Urinary bladder (tissue), 4 donors: ENCODE measurements at places on chromosomes 7 and 10. TPM values are rescaled to one million over a fixed set of nuclear protein-coding genes. Genes with fewer than 3 reads are reported as not detected.

OLAH gene
- total RNA-seq: not detected

THSD7A gene
- total RNA-seq: 30.8 TPM

HOXA7 gene
- 3.7 TPM for total RNA-seq

IRF5 gene
- 5.3 TPM for total RNA-seq

ANLN gene
- total RNA-seq: 66.0 TPM

- DNase-seq: no peak
Measured at GRCh38 chr7:75649462-75649861, 89.3 kb downstream of the HIP1 start.

DNA sequence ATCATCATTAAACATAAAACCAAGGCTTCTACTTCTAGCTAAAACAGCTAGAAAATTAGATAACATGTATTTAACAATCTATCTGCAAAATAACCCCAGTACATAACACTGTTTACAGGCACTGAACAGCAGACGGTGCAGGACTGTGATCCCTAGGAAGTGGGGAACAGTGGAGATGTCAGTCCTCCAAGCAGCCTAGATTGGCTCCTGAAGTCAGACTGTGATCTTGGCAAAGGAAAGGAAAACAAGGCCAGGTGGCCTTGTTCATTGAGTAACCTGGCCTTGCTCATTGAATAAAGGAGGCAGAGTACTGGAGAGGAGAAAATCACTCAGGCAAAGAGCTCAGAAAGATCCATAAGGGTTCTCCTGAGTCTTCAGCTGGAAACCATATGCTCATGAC is 77.7 kb upstream of the DIP2C start:
- no peak for DNase-seq

DNA sequence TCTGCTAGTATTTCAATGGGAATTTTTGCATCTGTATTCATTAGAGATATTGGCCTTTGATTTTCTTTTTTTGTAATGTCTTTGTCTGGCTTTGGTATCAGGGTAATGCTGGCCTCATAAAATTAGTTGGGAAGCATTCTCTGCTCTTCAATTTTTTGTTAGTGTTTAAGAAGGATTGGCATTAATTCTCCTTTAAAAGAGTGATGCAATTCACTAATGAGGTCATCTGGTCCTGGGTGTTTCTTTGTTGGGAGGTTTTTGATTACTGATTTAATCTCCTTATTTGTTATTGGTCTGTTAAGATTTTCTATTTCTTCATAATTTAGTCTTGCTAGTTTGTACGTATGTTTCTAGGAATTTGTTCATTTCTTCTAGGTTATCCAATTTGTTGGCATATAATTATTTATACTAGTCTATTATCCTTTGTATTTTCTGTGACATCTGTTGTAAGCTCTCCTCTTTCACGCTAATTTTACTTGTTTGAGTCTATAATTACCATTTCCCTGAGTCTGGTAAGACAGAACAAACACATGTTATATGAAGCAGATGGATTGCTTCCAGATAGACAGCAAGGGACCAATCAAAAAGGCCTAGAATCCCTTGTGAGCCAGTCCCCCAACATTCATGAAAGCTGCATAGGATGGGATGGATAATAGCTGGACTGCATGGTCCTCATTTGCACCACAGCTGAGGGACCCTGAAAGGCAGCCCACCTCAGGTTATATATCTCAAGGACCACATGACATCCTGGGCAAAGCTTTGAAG is 54.4 kb downstream of the MTPAP start:
- no peak for DNase-seq

DNA sequence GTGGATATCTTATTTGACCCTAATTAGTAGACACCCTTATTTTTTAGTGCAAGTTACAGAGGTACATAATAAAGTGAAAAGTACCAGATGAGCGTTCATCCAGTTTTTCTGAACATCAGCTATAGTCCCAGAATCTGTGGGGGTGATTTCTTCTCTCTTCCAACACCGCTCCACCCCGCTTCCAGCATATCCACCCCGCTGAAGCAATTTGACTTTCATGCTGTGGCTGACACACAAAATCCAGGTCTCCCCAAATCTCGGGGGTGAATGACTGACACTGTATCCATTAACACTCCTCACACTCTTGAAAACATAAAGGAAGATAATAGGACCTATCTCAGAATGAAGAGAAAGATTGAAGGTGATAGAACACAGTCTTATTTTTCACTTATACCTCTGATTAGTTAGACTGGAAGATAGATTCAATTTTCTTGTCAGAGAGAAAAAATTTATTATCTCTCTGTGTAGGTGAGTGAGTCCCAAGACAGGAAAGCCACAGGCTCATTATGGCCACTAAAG is 143.4 kb downstream of the ANLN start:
- no peak for DNase-seq

DNA sequence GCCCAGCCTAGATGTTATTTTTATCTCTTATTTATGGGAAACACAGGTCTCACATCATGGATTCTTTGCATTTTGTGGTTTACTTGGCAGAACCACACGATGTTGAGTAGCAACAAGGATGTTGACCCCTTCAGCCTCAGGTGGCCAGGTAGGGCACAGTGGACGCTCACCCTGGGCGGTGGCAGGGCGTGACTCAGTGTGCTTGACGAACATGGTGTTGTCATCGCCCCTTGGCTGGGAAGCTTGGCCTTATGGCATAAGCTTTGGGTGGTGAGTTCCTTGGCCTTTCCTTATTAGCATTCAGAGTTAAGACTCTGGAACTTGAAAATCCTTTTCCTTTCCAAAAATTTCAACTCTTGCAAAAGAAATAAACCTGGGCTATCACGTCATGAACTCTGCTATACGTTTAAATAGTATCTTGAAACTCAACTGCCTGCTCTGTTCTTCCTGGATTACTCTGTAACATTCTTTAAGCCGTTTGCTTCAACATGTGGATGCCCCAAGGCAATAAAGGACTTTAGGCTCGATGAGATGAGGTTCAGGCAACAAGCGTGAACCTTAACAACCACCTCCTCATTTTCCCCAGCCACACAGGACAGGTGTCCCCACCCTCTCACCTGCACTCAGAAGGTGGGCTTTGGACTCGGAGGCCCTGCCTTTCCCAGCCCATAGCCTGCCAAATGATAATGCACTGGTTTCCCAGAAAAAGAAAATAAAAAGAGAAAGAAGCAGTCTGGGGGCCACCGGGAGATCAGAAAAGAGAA is 22.5 kb upstream of the ECHDC3 start:
- no peak for DNase-seq

- DNase-seq: no peak
Measured at GRCh38 chr7:1768832-1769231, 98.8 kb downstream of the ELFN1 start.

GRCh38 chr10:124886610-124887009 is 55.3 kb upstream of the ZRANB1 start:
- DNase-seq: no peak

- DNase-seq: no peak
Measured at GRCh38 chr10:31136930-31137885, 105.5 kb upstream of the ZNF438 start.

- no peak for DNase-seq
Measured at GRCh38 chr10:79084012-79084971, 15.5 kb downstream of the ZMIZ1 start.

- DNase-seq: no peak
Measured at GRCh38 chr10:78960316-78960800, 108.4 kb upstream of the ZMIZ1 start.

DNA sequence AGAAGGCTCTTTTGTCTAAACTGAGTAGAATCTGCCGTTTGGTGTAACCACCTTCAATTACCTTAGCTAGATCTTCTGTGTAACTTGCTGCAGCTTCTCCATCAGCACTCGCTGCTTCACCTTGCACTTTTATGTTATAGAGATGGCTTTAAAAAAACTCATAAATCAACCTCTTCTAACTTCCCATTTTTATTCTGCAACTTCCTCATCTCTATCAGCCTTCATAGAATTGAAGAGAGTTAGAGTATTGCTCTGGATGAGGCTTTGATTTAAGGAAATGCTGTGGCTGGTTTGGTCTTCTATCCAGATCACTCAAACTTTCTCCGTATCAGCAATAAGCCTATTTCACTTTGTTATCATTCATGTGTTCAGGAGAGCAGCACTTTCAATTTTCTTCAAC is 1131.9 kb upstream of the CELF2 start:
- DNase-seq: no peak

- DNase-seq: no peak
Measured at GRCh38 chr10:3761021-3761686, 23.9 kb downstream of the KLF6 start.

- no peak for DNase-seq
Measured at GRCh38 chr7:8384901-8385300, 48.5 kb upstream of the NXPH1 start.

- DNase-seq: no peak
Measured at GRCh38 chr10:125052146-125052545, 108.2 kb downstream of the CTBP2 start.
